Lung (tissue), 17 donors: ENCODE measurements at places on chromosomes 11 and 22. TPM values are rescaled to one million over a fixed set of nuclear protein-coding genes. Genes with fewer than 3 reads are reported as not detected.

GRCh38 chr11:83152264-83152663 is 4.7 kb upstream of the PCF11 start:
- no peak overlapping the region for H3K4me3 ChIP-seq
- H3K36me3 ChIP-seq = no peaks in the 10 kb centered on the region
- no peaks in the 10 kb centered on the region for H3K4me1 ChIP-seq
- H3K27ac ChIP-seq = no peak overlapping the region
- H3K27me3 ChIP-seq = no peaks in the 10 kb centered on the region

GRCh38 chr11:134145715-134146114 is 76.8 kb downstream of the JAM3 start:
- DNase-seq = no peak
- H3K4me3 ChIP-seq = no peak overlapping the region
- no peaks in the 10 kb centered on the region for H3K27me3 ChIP-seq
- H3K27ac ChIP-seq = no peak overlapping the region

GRCh38 chr11:68763926-68764657 is 12.8 kb upstream of the TESMIN start:
- no peak overlapping the region for H3K4me3 ChIP-seq
- H3K27ac ChIP-seq = no peak overlapping the region
- H3K4me1 ChIP-seq = no peaks in the 10 kb centered on the region
- peaks cover 14% of the 10 kb centered on the region for H3K36me3 ChIP-seq
- no peak for DNase-seq
- no peaks in the 10 kb centered on the region for H3K27me3 ChIP-seq

GRCh38 chr11:133832991-133833897 is 12.1 kb downstream of the SPATA19 start:
- no peak overlapping the region for H3K4me3 ChIP-seq
- no peak overlapping the region for H3K27ac ChIP-seq
- DNase-seq = no peak
- H3K27me3 ChIP-seq = no peaks in the 10 kb centered on the region
- H3K36me3 ChIP-seq = no peaks in the 10 kb centered on the region

DNA sequence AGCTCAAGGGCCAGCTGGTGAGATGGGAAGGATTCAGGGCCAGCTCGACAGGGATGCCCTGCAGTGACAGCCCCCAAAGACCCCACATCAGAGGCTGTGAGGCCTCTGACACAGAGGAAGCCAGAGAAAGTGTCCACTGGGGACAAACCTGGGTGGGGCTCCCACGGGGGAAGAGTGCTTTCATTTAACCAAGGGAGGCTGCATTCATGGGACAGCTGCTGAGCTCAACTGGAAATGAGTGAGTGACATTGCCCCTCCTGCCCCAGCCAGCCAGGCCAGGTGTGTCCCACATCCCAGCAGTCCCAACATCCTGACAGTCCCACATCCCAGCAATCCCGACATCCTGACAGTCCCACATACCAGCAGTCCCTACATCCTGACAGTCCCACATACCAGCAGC is 61.0 kb downstream of the DHCR7 start:
- no peaks in the 10 kb centered on the region for H3K36me3 ChIP-seq
- H3K27ac ChIP-seq = no peak overlapping the region
- H3K27me3 ChIP-seq = peaks cover 7% of the 10 kb centered on the region

Gene CREB3L1
- 52.3 TPM for total RNA-seq

Gene MUC5B
- total RNA-seq = 181 TPM

Gene ARHGAP8
- 20.9 TPM for total RNA-seq

Gene CHRDL2
- 5.9 TPM for total RNA-seq

Gene KCTD14
- total RNA-seq = 6.4 TPM

Gene C11orf54
- total RNA-seq = 20.4 TPM
